ENCODE measurements at places on chromosomes 4 and X.

DNA sequence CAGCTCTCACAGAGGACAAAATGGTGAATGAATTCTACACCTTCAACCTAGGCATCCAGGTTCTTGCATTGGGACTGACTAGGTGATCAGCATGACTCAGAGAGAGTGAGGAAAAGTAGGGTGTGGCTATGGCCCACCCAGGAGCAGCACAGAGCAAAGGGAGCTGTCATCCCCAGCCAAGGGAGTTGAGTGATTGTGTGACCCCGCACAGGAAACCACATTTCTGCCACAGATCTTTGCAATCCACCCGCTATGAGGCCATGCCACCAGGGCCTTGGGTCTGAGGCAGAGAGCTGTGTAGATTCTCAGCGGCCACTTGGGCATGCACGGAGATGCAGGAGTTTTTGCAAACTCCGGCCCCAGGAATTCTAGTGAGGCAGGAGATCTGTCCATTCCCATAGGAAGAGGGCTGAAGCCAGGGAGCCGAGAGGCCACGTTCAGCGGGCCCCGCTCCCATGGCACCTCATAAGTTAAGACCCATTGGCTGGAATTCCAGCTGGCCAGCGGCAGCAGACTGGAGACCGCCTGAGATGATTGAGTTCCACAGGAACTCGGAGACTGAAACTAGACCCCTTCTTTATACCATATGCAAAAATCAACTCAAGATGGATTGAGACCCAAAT, 75.9 kb downstream of the NAA11 start:
- DNase-seq: no peak

GRCh38 chrX:55486736-55487135, 2.9 kb downstream of the USP51 start:
- DNase-seq: no peak

- no peak for DNase-seq
Observed at GRCh38 chr4:123849495-123849894, 452.9 kb downstream of the SPRY1 start.

DNA sequence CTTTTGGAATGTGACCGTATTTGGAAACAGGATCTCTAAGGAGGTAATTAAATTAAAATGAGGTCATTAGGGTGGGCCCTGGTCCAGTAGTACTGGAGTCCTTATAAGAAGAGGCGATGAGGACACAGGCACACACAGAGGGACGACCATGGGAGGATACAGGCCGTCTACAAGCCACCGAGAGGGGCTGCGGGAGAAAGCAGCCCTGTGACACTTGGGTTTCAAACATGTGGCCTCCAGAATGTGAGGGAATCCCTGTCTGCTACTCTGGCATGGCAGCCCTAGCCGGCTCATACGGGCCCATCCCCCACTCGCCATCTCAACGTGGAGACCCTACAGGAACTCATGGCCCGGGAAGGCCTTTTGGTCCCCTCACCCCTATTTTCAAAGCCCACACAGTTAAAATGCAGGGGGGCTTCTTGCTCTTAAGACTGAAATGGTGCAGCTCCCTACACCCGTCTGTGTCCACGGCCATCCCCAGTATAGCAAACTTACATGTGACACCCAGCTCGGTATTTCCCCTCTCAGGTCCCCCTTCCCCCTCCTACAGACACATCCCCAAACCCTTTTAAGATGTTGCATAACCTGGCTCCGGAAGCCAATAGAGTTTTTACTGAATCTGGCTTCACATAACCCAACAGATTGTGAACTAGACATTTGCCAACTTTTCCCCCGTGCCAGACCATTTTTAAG, 124.1 kb upstream of the TBL1X start:
- no peak for DNase-seq

GRCh38 chr4:165398570-165398969, 19.8 kb downstream of the CPE start:
- no peak for DNase-seq

DNA sequence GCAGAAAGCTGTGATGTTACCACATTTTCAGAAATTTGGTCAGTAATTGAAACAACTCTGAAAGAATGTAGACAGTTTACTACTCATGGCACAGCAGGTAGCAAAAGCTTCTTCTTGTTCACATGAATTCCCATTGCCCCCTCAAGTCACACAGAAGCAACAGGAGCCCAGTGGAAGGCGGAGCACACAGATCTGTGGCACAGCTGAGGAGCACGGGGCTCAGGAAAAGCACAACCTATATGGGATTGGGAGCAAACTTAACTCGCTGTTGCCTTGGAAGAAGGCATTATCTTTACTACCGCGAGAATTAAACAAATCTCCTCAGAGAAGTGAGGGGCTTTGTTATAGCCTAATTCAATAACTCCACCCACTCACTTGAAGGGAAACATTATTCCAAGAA, 358.5 kb downstream of the SPOCK3 start:
- no peak for DNase-seq

GRCh38 chr4:1735215-1735614, 13.9 kb downstream of the TACC3 start:
- no peak for DNase-seq

- DNase-seq: no peak
Observed at GRCh38 chr4:5166377-5166776, 115.1 kb downstream of the STK32B start.

GRCh38 chrX:16839219-16839851, 30.8 kb downstream of the RBBP7 start:
- no peak for DNase-seq

DNA sequence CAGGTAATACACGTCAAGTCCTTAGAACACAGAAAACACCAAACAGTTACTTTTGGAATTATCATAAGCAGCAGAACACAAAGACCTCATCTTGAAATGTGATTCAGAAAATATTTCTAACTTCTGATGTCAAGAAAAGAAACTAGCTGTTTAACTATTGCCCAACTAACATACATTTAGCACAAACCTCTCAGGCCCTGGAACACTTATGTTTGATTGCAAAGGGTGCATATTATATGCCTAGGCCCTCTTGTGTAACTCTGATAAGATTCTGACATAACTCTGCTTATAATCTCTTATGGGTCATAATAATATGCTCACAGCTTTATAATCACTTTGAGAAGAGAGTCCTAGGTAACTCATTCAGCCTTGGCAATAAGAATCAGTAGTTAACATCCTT, 62.6 kb downstream of the TBC1D9 start:
- no peak for DNase-seq

DNA sequence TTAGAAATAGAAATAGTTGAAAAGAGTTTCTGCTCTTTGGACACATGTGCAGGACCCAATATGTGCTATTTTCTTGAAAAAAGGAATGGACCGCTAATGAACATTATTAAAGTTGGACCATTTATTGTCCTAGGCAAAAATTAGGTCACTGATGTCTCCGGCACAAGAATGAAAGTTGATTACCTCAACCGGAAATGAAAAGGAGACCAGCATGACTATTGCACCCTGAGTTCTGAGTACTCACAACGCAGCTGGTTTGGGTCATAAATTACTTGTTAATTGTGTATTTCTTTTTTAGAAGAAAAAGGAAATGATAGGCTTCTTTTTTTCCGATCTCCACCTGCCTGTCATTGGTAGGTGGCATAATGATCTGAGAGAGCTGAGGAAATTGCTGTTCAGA, 232.7 kb downstream of the ARHGAP24 start:
- DNase-seq: no peak

GRCh38 chrX:5957506-5957905, 271.2 kb downstream of the NLGN4X start:
- no peak for DNase-seq

DNA sequence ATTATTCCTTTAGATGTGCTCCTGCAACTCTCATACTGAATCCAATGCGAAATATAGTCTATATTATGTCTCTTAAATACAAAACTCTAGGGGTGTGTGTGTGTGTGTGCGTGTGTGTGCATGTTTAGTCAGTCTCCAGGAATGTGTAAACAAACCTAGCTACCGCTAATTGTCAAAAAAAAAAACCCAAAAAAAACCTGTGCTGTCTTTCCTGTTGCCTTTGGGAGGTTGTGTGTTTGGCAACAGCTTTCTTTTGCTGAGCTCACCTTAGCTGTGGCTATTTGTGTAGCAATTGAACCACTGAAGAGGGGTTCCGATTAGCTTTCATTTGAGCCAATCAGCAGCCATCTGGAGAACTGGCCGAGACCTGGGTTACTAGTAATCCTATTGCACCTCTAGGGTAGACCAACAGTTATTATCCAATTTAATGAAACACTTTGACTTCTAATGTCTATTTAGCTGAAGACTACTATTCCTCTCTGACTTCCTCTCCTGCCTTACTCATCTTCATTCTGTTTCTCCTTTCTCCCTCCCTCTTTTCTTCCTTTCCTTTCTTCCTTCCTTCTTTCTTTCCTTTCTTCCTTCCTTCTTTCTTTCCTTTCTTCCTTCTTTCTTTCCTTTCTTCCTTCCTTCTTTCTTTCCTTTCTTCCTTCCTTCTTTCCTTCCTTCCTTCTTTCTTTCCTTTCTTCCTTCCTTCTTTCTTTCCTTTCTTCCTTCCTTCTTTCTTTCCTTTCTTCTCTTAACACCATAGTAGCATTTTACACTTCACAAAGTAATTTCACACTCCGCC, 471.1 kb downstream of the GBA3 start:
- no peak for DNase-seq

- no peak for DNase-seq
Observed at GRCh38 chr4:139977838-139978609, 176.0 kb downstream of the MAML3 start.
